Heart left ventricle (tissue), 16 donors: ENCODE measurements at places on chromosomes 6 and 20.

DNA sequence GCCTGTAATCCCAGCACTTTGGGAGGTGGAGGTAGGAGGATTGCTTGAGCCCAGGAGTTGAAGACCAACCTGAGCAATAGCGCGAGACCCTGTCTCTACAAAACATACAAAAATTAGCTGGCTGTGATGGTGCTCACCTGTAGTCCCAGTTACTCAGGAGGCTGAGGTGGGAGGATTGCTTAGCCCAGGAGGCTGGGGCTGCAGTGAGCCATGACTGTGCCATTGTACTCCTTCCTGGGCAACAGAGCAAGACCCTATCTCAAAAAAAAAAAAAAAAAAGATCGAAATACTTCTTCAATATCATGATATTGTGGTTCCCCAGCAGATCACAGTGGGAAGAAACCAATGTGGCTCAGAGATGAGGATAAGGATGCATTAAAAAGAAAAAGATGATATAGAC, 47.6 kb downstream of the SOBP start:
- no peak for DNase-seq

DNA sequence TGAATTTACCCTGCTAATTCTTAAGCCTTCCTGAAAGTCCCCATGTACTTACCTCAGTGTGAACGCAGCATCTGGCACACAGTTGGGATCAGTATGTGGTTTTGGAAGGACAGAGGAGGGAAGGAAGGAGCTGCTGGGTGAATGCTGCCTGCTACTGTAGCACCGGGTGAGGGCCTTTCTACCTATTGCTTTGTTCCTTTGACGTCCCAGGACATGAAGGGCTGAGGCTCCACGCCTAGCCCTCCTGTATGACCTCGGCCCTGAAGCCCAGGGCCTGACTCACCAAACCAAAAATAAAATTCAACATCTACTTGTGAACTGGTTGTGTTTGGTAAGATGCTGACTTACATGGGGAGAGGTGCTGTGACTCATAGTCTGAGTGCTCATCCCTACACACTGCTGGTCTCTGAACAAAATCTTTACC, 51.1 kb downstream of the ARID1B start:
- no peak for DNase-seq

- no peak for DNase-seq
Observed at GRCh38 chr20:47818996-47819609, 33.8 kb upstream of the SULF2 start.

- no peak for DNase-seq
Observed at GRCh38 chr6:42199106-42199981, 4.6 kb upstream of the GUCA1B start.

DNA sequence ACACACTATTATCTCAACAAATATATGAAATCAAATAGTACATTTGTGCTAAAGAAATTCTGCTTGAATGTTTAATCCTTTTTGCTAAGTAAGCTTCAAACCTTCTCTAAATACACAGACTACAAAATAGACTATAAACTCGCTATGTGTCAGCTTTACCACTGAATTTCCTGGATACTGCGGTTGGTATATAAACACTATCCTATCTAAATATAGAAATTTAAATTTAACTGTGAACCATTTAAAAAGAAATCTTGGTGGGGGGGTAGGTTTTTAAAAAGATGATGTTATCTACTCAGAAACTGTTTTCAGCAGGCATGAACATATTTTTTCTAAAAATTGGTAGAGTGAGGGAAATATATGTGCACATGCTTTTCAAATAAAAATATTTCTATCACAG, 306.5 kb upstream of the RUNX2 start:
- no peak for DNase-seq

DNA sequence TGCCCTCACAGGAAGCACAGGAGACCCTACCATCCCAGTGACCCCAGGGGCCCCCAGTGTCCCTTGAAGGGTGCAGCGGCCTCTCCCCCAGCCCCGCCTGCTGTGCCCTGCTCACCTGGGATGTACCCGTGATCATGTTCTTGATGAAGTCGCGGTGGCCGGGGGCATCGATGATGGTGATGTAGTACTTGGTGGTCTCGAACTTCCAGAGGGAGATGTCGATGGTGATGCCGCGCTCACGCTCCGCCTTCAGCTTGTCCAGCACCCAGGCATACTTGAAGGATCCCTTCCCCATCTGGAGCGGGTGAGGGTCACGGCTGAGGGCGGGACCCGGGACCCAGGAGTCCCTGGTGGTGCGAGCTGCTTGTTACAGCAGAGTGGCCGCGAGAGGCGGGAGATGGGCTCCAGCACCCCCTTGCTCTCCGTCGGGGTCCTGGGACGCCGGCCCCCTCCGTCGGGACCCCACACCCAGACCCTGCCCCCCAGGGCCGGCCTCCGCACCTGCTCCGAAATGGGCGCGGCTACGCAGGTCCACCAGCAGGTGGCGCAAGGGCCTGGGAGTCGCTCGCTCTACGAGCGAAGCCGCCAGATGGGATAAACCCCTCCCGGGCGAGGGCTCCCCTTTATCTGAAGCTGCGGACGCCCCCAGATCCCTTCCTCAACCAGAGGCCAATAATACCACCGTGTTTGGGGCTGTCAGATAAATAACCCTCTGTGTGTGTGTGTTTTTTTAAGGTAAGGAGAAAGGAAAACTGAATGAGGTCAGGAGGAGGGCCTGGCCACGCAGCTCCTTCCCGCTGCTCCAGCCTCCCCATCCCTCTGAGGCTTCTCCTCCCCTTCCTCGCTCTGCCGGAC, 2.9 kb downstream of the EEF1A2 start:
- peak; percentile 79 for DNase-seq

DNA sequence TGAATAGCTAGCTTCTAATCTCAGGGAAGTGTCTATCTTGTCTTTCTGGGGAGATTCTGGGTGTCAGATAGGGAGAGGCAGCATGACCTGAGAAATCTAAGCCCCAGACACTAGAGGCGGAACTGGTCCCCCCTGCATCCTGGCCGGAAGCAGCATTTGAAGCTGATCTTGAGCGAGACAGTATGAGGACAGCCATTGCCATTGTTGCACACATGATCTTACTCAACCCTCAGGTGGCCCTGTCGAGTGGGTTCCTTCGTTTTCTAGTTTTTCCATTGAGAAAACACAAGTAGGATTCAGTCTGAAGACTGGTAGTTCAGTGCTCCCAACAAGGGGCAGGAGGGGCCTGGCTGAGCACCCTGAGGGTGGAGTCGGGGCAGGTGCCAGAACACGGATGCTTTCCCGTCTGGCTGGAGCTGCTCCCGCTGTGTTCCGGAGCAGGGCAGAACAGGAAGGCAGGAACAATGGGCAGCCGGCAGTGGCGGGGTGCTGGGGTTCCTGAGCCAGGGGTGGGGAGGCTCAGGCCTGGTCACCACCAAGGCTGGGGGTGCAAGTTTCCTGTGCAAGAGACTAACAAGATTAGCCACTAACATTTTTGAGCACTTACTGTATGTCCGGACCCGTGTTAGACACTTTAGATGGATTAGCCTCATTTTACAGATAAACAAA, 7.9 kb upstream of the SDCBP2 start:
- DNase-seq: peak; percentile 90
